ENCODE measurements at places on chromosomes 5 and 9.

DNA sequence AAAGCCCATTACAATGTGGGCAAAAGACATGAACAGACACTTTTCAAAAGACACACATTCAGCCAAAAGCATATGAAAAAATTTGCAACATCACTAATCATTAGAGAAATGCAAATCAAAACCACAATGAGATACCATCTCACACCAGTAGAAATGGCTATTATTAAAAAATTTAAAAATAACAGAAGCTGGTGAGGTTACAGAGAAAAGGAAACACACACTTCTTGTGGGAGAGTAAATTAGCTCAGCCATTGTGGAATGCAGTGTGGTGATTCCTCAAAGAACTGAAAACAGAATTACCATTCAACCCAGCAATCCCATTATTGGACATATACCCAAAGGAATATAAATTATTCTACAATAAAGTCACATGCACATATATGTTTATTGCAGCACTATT is 585.2 kb upstream of the TUSC1 start:
- H3K4me3 ChIP-seq = no peak overlapping the region
- no peak overlapping the region for H3K27ac ChIP-seq
- H3K27me3 ChIP-seq = no peaks in the 10 kb centered on the region
- H3K36me3 ChIP-seq = no peaks in the 10 kb centered on the region
- no peaks in the 10 kb centered on the region for H3K4me1 ChIP-seq

DNA sequence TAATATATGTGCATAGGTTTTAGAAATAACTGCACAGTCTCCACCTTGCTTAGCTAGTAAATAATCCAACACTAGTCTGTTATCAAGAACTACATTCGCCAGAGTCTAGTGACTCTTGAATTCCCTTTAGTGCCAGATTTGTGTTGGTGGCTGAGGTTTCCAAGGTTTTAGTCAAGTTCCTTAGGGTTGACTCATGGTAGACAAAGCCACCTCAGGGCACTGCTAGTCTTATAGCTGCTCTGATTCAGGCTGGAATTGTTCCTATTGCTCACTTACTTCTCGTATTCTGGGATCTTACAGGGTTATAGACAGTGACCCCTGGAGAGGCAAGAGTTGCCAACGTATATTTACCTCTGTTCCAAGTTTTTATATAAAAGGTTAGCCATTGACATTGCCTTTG is 1369.8 kb upstream of the CDH9 start:
- no peak overlapping the region for H3K4me3 ChIP-seq
- no peaks in the 10 kb centered on the region for H3K4me1 ChIP-seq
- H3K27me3 ChIP-seq = no peaks in the 10 kb centered on the region
- H3K36me3 ChIP-seq = no peaks in the 10 kb centered on the region

GRCh38 chr5:50846261-50846660 is 179.8 kb downstream of the PARP8 start:
- H3K36me3 ChIP-seq = no peaks in the 10 kb centered on the region
- DNase-seq = no peak
- no peaks in the 10 kb centered on the region for H3K4me1 ChIP-seq

GRCh38 chr9:135946392-135946994 is 14.7 kb downstream of the UBAC1 start:
- no peak for DNase-seq
- H3K4me3 ChIP-seq = no peak overlapping the region

GRCh38 chr9:75658301-75658905 is 232.1 kb upstream of the PCSK5 start:
- H3K4me1 ChIP-seq = no peaks in the 10 kb centered on the region
- DNase-seq = no peak
- H3K36me3 ChIP-seq = no peaks in the 10 kb centered on the region
- no peaks in the 10 kb centered on the region for H3K27me3 ChIP-seq
- no peak overlapping the region for H3K4me3 ChIP-seq

DNA sequence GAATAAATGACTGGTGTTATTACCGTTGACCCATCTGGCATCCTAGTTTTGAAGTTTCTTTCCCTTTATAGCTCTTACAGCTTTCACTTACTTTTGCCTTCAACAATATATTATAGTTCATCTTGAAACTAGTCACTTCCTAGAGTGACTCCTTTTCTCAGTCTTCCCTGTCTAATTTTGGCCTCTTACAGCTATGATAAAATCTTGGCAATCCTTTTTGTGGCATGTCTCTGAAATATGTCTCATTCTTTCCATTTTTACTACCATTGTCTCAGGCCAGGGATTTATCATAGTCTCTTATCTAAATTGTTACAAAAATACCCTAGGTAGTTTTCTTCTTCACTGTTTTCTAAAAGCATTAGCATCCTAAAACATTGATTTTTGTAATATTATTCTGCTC is 621.3 kb upstream of the ZNF608 start:
- no peak for DNase-seq
- H3K27ac ChIP-seq = no peak overlapping the region
- H3K4me3 ChIP-seq = no peak overlapping the region
- no peaks in the 10 kb centered on the region for H3K36me3 ChIP-seq
- H3K27me3 ChIP-seq = no peaks in the 10 kb centered on the region
- no peaks in the 10 kb centered on the region for H3K4me1 ChIP-seq

- H3K27ac ChIP-seq = no peak overlapping the region
- no peak overlapping the region for H3K4me3 ChIP-seq
- no peaks in the 10 kb centered on the region for H3K36me3 ChIP-seq
- peak; percentile 43 for DNase-seq
- H3K4me1 ChIP-seq = no peaks in the 10 kb centered on the region
- H3K27me3 ChIP-seq = peaks cover 6% of the 10 kb centered on the region
Measured at GRCh38 chr5:1923766-1924165, 41.0 kb upstream of the IRX4 start.

DNA sequence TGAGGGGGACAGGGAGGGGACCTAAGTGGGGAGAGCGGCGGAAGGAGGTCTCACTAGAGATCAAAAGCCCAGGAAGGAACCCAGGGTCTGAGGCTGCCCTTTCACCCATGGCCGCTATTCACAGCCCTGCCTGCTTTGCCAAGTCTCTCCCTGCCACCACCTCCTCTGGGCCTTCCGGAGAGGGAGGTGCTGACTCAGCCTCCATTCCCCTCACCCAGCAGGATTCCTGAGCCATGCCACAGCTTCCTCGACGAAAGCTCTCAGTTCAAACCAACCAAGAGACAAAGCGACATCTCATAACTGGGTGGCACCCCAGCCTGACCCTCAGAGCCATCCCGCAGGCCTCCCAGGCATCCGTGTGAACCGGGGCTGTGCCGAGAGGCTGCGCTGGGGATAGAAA is 36.7 kb downstream of the PAX5 start:
- H3K4me3 ChIP-seq = no peak overlapping the region
- peaks cover 48% of the 10 kb centered on the region for H3K27me3 ChIP-seq
- DNase-seq = no peak
- H3K4me1 ChIP-seq = no peaks in the 10 kb centered on the region
- no peak overlapping the region for H3K27ac ChIP-seq

GRCh38 chr9:78644359-78644758 is 347.4 kb downstream of the PSAT1 start:
- H3K36me3 ChIP-seq = no peaks in the 10 kb centered on the region
- no peaks in the 10 kb centered on the region for H3K4me1 ChIP-seq
- no peaks in the 10 kb centered on the region for H3K27me3 ChIP-seq
- no peak overlapping the region for H3K4me3 ChIP-seq
- DNase-seq = no peak
- H3K27ac ChIP-seq = no peak overlapping the region

GRCh38 chr5:171367424-171368370 is 20.0 kb upstream of the NPM1 start:
- H3K36me3 ChIP-seq = no peaks in the 10 kb centered on the region
- DNase-seq = no peak
- no peaks in the 10 kb centered on the region for H3K4me1 ChIP-seq
- no peak overlapping the region for H3K4me3 ChIP-seq
- H3K27ac ChIP-seq = no peak overlapping the region
- H3K27me3 ChIP-seq = no peaks in the 10 kb centered on the region
